ENCODE measurements at places on chromosomes 5 and 9.

- DNase-seq, result no peak
Observed at GRCh38 chr9:10250219-10250618, 362.6 kb downstream of the PTPRD start.

- peak; percentile 11 for DNase-seq
Observed at GRCh38 chr5:159156426-159157238, 52.7 kb downstream of the RNF145 start.

DNA sequence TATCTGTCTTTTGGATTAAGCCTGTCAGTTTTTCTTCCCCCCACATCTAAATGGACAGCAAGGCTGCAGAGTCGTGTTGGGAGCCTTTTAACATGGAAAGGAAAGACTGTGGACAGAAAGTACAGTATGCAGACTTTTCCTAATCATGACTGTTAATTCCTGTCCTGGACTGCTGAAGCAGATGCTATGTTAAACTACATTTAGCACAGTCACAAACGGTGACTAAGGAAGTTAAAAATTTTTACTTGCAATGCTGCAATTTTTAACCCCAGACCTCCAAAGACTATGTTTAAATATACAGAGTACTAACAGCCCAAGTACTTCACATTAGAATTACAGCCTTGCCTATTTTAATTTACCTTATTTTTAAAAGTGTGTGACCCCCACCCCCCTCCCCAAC lies 51.8 kb downstream of the ELAVL2 start:
- no peak for DNase-seq

DNA sequence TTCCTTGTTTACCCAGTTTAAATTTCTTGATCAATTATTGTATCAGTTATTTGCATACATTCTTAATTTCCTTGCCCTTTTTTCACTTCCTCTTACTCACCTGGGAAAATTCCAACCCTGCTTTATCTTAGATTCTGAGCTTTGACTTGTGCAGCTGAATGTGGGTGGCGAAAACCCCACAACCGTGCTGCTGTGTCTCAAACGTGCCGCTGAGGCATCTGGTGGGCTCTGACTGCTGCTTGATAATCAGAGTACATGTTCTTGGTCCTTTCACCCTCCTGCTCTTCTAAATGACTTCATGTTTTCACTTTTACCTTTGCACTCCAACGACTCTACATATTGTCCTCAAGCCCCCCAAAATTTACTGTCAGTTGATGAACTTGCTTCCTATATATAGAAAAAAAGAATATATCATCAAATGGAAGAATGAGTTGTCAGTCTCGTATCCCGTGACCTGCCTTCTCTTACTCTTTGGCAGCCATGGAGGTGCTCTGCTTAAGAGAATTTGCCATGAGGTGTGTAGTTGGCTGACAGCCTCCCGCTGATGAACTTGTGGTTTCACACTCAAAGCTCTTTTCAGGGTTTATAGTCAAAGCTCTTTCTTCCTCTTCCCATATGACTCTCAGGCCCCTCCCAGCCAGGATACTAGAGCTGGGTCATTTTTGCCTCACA lies 14.0 kb upstream of the JAK2 start:
- peak; percentile 23 for DNase-seq

- no peak for DNase-seq
Observed at GRCh38 chr5:179827680-179828079, 7.0 kb downstream of the SQSTM1 start.

GRCh38 chr9:120677965-120678364 lies 36.3 kb downstream of the MEGF9 start:
- no peak for DNase-seq

- no peak for DNase-seq
Observed at GRCh38 chr9:136849960-136850865, 1.0 kb downstream of the PHPT1 start.

DNA sequence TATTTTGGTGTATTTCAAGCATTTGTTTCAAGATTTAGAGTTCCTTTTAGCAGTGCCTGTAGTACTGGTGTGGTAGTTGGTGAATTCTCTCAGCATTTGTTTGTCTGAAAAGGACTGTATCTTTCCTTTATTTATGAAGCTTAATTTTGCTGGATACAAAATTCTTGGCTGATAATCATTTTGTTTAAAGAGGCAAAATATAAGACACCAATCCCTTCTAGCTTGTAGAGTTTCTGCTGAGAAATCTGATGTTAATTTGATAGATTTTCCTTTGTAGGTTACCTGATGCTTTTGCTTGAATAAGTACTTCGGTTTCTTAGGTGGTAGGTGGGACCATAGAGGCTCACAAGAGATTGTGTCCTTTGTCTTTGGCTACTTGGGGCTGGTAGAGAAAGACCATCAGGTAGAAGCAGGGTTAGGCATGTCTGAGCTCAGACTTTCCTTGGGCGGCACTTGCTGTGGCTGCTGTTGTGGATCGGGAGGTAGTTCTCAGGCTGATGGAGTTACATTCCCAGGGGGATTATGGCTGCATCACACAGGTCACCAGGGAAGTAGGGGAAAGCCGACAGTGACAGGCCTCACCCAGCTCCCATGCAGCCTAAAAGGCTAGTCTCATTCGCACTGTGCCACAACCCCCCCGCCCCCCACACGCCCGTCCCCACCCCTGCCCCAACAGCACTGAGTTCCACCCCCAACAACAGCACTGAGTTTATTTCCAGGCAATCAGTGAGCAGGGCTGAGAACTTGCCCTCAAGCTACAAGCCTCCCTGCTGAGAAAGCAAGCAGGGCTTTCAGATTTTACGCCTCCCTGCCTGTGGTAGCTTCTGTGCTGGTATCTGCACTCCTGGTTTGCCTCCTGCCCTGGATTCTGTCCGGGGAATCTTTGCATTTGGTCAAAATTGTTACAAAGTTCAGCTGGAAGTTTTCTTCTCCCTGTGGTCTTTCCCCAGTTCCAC lies 127.1 kb upstream of the GLRA1 start:
- DNase-seq, result no peak

DNA sequence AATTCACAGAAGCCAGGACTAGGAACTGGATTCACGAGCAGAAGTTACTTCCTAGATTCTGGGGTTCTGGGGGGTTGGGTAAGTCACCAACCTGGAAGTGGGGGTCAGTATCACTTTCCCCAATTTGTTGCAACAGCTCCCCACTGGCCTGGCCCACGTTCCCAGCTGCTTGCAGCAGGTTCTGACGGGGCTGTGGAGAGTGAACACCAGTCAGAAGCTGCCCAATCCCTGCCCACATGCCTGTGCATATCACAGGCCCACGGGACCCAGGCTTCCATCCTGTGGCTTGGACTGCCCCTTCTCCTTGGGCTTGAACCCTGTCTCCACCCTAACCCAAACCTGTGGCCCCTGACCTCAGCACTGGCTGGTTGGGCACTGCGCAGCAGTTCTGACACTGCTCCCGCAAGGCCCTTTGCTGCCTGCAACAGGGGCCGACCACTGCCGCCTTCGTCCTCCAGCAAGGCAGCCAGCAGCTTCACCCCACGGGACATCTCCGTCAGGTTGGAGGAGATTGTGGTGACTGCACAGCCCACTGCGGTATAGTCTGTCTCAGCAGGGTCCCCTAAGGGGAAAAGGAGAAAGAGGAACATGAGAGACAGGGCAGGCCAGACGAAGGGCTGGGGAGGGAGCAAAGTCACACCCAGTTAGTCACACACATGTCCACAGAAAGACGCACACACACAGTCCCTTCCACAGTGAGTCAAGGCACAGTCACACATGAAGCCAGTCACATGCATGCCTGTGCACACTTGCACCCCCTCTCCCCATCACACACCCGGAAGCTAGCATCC lies 13.1 kb downstream of the TLN1 start:
- no peak for DNase-seq

GRCh38 chr5:18954239-18954638 lies 1033.8 kb downstream of the CDH18 start:
- DNase-seq, result no peak

DNA sequence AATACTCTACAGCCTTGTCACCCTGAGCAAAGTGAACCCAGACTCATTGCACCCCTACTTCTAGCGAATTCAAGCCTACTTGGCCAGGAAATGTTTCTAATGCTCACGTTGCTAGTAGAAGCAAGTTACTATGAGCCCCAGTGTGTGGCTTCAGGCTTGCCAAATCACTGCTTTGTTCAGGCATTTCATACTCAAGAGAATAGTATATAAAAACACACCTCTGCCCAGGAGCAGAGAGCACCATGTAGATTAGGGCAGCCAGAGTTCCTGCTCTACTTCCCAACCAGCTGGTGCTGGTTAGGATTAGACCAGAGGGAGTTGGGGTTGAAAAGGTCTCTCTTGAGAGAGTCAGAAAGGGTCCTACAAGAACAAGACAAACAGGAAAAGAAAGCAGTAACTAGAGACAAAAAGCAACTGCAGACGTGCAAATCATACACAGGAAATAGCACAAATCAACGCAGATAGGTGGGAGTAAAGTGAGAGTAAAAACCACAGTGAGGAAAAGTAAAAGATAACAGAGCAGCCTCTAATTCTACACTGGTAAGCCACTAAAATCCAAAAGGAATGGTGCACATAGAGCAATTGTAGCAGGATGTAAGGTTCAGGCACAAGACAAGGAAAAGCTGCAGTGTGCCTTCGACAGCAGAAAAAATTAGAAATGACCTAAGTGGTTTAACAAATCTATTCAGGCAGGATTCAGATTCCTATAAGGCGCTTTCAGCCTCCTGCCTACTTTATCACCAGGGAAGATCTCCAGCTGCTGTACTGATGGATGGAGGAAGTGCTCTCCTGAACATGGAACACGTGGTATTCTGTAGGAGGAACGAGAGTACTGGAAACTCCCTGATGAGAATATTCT lies 49.6 kb upstream of the KIF2A start:
- DNase-seq, result no peak

DNA sequence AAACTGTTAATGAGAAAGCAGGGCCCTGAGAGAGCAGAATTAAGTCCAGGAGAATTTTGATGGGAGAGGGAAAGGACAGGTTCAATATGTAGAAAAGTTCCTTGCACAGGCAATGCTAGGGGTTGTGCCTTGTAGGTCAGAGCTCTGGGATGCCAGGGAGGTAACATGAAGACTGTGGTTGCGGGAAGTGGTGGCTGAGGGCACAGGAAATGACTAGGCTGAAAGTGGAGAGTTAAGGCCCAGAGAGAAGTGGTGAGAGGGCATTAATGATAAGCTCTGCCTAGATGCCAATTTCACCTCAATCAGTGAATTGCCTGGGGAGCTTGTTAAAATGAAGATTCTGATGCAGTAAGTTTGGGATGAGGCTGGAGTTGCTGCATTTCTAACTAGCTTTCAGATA lies 31.5 kb upstream of the PPP3R2 start:
- DNase-seq, result no peak

- DNase-seq, result no peak
Observed at GRCh38 chr5:54018438-54018837, 291.9 kb downstream of the ARL15 start.

DNA sequence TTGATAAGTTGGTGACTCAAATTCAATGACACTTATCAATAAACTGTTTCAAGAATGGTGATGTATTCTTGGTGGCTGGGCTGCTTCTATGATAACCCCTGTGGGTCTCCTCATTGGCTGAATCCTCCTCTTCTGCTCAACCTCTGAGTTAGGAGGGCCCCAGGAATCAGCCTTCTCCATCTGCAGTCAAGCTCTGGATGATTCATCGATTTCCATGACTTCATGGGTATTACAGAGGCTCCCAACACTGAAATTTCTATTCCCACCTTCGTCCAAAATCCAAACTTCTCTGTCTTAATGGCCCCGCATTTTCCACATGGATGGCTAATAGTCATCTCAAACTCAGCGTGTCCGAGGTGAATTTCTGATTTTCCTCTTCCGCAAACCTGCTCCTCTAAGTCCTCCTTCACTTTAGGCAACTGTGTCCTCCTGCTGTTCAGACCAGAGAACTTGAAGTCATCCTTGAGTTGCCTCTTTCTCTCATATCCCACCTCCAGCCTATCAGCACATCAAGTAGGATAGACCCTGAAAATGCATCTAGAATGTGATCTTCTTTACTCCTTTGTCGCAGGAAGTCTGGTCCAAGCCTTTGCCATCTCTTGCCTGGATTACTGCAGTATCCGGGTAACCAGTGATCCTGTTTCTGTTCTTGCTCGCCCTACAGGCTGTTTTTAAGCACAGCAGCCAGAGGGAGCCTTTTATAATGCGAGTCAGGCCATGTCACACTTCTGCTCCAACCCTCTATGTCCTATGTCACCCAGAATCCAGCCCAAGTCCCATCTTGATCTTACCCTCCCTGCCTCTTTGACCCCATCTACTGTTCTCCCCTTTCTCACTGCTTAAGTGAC lies 41.4 kb upstream of the IL7R start:
- DNase-seq, result no peak

GRCh38 chr9:18493451-18493993 lies 19.6 kb downstream of the ADAMTSL1 start:
- no peak for DNase-seq

- no peak for DNase-seq
Observed at GRCh38 chr9:81871695-81872094, 56.5 kb upstream of the SPATA31D4 start.

GRCh38 chr5:134517553-134517952 lies 7.9 kb upstream of the JADE2 start:
- DNase-seq, result no peak

- DNase-seq, result no peak
Observed at GRCh38 chr9:136693490-136694162, 6.4 kb upstream of the AGPAT2 start.

Data from GM12892 (cell line).